Activated T-helper 17 cell treated with anti-CD3 and anti-CD28 coated beads, Interleukin-2, amount 50 U/mL, for 72 hours (primary cell): ENCODE measurements at places on chromosomes 1 and 21. TPM values are rescaled to one million over a fixed set of nuclear protein-coding genes. Genes with fewer than 3 reads are reported as not detected.

Gene CRYBG2
- 13.6 TPM for total RNA-seq

Gene TMCC2
- 3.5 TPM for total RNA-seq

Gene FCAMR
- total RNA-seq, result not detected

DNA sequence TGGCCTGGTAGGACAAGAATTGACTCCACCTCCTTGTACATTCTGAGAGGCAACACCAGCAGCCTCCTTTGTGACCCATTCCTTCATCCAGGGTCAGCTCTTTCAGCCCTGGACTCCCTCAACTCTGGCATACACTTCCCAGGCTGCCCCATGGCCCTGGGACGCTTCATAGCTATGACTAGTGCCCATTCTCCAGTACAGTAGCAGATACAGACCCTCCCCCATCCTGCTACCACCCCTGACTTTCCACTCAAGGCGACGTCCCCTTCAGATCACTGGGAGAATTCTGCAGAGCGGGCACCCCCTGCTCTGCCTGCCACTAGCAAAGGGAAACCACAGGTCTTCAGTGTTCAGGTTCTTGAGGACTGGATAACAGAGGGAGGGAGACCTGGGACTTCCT lies 99.7 kb upstream of the HMGB4 start:
- ATAC-seq, result no peak

GRCh38 chr1:197982256-197982655 lies 65.1 kb downstream of the LHX9 start:
- no peak for ATAC-seq

DNA sequence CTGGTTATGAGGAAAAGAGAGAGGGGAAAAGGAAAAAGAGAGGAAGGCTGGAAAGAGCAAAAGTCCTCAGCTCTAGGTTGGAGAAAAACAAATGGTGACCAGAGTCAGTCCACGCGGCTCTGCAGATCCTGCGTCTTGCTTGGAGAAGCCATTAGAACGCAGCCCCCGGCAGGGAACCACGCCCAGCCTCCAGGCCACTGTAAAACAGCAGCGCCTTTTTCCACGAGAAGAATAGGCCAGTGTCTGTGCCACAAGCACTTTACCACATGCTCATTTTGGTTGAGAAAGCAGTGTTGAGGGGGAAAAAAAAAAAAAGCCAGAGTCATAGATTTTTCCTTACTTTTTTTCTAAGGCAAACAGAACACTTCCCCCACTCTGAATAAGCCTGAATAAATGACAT lies 846.9 kb upstream of the ADAMTS5 start:
- no peak for ATAC-seq
